ENCODE measurements at places on chromosomes 16 and 17. TPM values are rescaled to one million over a fixed set of nuclear protein-coding genes. Genes with fewer than 3 reads are reported as not detected.
A peak's percentile ranks its signal among the peaks of the same experiment; 100 is the strongest.

GRCh38 chr16:8323153-8323552, 267.2 kb downstream of the TMEM114 start:
- H3K36me3 ChIP-seq: no peaks in the 10 kb centered on the region
- H3K4me3 ChIP-seq: no peak overlapping the region
- no peak overlapping the region for H3K27ac ChIP-seq
- no peaks in the 10 kb centered on the region for H3K27me3 ChIP-seq
- no peak for DNase-seq

- no peak overlapping the region for H3K4me3 ChIP-seq
- no peak overlapping the region for H3K27ac ChIP-seq
These were observed 137.6 kb downstream of the ITFG1 start for GRCh38 chr16:47323241-47323640.

DNA sequence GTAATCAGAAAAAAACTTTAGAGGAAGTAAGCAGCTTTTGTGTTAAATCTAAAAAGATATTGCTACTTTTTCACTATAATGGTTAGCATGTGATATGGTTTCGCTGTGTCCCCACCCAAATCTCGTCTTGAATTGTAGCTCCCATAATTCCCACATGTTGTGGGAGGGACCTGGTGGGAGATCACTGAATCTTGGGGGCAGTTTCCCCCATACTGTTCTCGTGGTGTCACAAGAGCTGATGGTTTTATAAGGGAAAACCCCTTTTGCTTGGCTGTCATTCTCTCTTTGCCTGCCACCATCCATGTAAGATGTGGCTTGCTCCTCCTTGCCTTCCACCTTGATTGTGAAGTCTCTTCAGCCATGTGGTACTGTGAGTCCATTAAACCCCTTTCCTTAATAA, 117.1 kb downstream of the KCNJ2 start:
- no peak for DNase-seq
- H3K27me3 ChIP-seq: no peaks in the 10 kb centered on the region
- no peak overlapping the region for H3K4me3 ChIP-seq
- H3K36me3 ChIP-seq: no peaks in the 10 kb centered on the region

DNA sequence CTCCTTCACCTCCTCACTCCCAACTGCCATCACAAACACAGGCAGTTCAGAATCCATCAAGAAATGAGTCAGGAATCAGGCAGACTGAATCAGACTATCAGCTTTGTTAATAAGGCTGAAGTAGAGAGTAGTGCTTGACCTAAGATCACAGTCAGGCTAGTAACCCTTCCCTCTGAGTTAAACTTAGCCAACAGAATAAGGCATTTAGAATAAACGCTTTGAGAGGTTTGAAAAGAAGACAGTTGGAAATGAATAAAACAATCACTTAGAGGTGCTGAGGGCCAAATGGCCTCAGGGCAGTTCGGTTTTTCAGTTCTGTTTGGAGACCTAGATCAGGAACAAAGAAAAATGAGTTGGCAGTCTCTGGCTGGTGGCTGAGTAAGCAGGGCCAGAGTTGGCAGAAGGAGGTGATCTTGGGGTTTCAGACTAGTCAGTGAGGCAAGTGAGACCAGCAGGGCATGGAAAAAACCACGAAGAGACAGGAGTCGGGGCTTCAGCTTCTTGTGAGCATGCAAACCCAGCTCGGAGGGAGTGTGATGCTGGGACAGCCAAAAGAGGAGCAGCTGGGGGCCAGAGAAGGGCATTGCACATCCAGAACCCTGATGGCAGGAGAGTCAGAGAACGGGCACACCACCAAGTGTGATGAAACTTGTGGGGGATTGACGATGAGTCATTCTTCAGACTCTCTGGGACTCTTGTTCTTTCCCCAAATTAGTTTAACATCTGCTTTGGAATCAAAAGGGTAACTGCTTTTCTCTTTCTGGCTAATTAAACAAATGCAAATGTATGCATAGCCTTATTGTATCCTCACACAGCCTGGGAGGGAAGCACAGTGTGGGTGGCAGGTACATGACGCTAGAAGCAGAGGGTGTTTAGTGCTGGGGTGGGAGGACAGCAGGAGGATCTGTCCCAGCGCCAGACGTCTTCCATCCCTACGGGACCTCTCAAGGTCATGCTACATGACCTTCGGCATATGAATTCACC, 54.8 kb downstream of the SPECC1 start:
- H3K27me3 ChIP-seq: no peaks in the 10 kb centered on the region
- peak; percentile 24 for DNase-seq
- H3K4me3 ChIP-seq: no peak overlapping the region
- peak overlapping the region; percentile 40 for H3K27ac ChIP-seq
- no peaks in the 10 kb centered on the region for H3K36me3 ChIP-seq

GRCh38 chr16:49822649-49823370, 33.1 kb downstream of the ZNF423 start:
- peaks cover 8% of the 10 kb centered on the region for H3K27me3 ChIP-seq
- H3K36me3 ChIP-seq: no peaks in the 10 kb centered on the region
- H3K27ac ChIP-seq: no peak overlapping the region
- DNase-seq: no peak

DNA sequence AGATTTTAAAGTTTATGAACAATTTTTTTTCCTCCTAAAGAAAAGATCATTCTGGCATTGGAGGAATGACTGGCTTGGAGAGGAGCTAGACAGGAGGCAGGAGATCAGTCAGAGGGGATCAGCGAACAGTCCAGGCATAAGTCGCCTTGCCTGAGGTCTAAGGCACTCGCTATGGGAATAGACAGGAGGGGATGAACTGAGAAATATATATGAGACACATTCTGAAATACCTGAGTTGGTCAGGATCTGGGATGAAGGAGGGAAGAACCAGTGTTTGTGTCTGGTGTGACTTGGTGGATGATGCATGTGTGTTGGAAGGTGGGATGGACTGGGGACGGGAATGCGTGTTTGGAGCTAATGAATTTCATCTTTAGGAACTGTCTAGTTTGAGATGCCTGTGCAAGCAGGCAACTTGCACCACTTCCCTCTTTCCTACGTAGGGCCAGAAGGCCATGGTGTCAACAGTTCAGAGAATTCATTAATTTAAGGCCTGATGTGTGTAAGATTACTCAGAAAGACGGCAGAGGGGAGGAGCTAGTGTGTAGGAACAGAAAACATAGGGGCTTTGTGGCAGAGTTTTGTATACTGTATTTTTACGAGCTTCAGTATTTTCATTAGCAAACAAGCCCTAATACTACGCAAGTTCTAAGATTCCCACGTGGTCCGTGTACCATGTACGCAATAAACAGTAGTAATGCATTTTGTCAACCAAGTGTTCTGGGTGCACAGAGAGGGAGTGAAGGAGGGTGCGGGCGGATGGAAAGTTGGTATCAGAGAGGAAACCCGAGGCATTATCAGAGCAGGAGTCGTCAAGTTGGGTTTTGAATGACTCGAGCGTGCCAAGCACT, 825 bp downstream of the HEATR6 start:
- peaks cover 21% of the 10 kb centered on the region for H3K4me1 ChIP-seq
- H3K36me3 ChIP-seq: peaks cover 7% of the 10 kb centered on the region
- H3K27ac ChIP-seq: peak overlapping the region; percentile 93

DNA sequence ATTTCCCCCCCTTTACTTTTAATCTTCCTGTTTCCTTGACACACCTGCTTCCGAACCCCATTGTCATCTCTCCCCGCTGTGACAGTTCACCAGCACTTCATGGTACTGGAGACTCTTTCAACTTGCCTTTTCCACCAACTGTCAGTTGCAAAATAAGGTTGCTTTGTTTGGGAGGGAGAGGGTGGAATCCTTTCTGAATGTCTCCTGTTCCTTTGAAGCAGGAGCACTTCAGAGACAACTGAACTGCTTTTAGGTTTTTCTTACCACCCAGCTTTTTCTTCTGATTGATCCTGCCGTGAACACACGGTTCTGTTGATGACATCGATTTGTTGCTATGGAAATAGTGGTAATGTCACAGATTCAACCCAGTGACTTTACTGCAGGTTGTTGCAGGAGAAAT, 42.0 kb downstream of the RPA1 start:
- no peak for DNase-seq
- no peaks in the 10 kb centered on the region for H3K27me3 ChIP-seq
- H3K27ac ChIP-seq: peak overlapping the region; percentile 96
- peaks cover 43% of the 10 kb centered on the region for H3K4me1 ChIP-seq
- H3K4me3 ChIP-seq: peak overlapping the region; percentile 62
- H3K36me3 ChIP-seq: peaks cover 56% of the 10 kb centered on the region

The MT1M gene
- total RNA-seq: not detected

Data from activated naive CD8-positive, alpha-beta T cell treated with anti-CD3 and anti-CD28 coated beads for 36 hours (primary cell).